GM20000 (cell line): ENCODE measurements at places on chromosomes 5 and 9.

- DNase-seq = no peak
These were observed 60.1 kb downstream of the CCDC171 start for GRCh38 chr9:15612962-15613361.

- no peak for DNase-seq
These were observed 248.1 kb downstream of the PDE4D start for GRCh38 chr5:59645380-59645779.

GRCh38 chr5:136192526-136193321 lies at the start of gene SMIM32:
SMIM32 (minus strand) TSS chr5:136193162; CDS start chr5:136192524, 638 bp downstream.
- DNase-seq = no peak

DNA sequence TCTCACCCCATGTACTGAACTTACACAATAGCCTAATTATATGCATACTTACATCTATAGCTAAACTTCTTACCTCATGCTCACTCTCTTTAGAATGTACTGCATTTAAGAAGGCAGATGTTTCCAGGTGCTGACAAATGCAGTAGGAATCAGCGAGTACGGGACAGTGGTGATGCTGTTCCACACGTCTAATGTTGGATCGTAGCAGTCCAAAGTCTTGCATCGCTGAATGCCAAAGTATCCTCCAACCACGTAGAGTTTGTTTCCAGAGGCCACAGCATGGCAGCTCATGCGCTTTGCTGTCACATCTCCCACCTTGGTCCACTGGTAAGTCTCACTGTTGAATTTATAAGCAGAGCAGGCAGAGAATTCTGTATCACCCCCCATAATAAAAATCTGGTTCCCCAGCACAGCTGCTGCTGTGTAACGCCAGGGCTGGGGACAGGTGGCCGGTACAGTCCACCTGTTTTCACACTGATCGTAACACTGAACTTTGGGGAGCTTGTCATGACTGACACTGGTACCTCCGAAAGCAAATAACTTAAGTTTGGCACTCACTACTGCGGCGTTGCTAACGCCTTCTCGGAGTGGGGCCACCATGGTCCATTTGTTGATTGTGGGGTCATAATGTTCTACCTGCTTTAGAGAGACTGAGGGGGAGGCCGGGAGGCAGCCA lies 5.8 kb downstream of the ENC1 start:
- no peak for DNase-seq

- DNase-seq = no peak
These were observed 47.6 kb downstream of the ACER2 start for GRCh38 chr9:19456426-19456825.

DNA sequence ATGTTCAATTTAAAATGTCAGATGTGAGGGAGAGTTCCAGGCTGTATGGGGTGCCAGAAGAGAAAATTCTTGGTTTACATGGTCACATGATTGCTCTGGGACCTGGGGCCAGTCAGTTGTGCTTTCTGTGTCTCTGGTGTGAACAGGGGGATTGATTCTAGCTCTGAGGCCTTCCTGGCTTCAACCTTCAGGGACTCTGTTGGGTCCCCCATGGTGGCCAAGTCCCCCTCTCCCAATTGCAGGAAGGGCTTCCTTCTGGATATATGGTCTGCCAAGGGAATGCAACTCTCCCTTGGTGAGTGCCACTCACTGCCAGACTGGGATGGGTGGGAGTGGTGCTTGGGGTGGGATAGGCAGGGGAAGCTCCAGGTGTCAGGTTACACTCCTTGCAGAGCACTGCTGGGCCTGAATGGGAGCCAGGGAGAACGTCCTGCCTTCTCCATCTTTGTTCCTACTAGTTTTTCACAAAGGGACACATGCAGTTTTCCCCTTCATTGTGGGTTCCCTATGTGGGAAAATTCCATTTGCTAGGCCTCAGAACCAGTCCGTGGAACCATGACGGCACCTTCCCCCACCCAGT lies 153.2 kb downstream of the MELK start:
- DNase-seq = no peak

DNA sequence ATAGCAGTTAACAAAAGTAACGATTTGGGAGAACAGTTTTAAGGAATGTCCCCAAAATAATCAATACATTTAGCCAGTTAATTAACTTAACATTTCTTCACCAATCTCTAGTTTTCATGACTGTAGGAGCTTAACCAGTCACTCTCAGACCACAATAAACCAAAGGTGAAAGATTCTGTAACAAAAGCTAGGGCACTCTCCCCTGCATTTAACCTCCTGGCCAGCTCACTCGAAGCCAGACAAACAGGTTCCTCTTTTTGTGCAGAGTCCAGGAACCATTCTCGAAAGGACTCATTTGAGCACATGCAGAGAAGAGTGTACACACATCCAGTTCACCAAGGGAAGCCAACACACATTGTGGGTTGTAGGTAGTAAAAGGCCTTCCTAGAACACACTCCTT lies 6.5 kb downstream of the IL7R start:
- no peak for DNase-seq

DNA sequence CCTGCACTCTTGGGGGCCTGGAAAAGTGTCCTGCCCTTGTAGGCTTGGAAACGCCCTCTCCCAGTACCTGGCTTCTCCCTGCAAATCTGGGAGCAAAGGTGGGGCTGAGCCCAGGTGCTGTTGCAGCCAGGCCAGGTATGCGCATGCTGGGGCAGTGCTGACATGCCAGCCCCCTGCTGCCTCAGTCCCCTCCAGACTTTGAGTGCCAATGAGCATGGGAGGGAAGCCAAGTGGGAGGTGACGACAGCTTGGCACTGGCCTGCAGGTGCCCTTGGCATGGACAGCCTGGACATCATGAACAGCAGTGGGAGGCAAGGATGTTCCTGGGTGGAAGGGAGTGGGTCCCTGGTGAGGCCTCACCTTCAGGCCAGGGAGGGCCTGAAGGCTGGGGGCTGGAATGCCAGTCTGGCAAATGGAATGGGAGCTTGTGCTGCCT lies 1494.4 kb upstream of the NUDT12 start:
- DNase-seq = no peak

GRCh38 chr5:31664566-31664965 lies 25.6 kb downstream of the PDZD2 start:
- no peak for DNase-seq

- DNase-seq = no peak
These were observed 13.2 kb downstream of the ZCCHC9 start for GRCh38 chr5:81314581-81314980.

- DNase-seq = no peak
These were observed 1.7 kb upstream of the POMT1 start for GRCh38 chr9:131500939-131501541.

- DNase-seq = no peak
These were observed 179.5 kb downstream of the ARHGEF28 start for GRCh38 chr5:73805449-73805848.

- no peak for DNase-seq
These were observed 23.8 kb downstream of the NPR3 start for GRCh38 chr5:32734827-32735378.

GRCh38 chr9:36092509-36093215 lies 43.9 kb upstream of the GLIPR2 start:
- peak; percentile 71 for DNase-seq

GRCh38 chr9:119273984-119274665 lies 95.1 kb downstream of the BRINP1 start:
- no peak for DNase-seq

DNA sequence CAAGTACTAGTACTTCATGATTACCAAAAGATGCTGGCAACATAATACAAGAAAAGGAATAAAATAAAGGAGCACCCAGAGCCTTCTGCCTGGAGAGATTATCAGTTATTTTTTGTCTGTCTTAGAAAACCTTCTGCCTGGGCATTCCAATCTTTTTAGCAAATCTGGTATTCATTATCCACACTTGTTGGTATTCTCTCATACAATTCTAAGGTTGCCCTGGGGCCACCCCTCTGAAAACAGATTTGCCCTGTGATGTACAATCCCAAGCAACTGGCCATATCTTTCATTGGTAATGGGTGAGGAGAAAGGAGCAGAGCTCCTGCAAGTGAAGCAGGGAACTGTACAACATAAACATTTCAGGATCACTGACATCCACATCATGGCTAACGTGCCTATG lies 47.8 kb downstream of the WDR41 start:
- DNase-seq = no peak

DNA sequence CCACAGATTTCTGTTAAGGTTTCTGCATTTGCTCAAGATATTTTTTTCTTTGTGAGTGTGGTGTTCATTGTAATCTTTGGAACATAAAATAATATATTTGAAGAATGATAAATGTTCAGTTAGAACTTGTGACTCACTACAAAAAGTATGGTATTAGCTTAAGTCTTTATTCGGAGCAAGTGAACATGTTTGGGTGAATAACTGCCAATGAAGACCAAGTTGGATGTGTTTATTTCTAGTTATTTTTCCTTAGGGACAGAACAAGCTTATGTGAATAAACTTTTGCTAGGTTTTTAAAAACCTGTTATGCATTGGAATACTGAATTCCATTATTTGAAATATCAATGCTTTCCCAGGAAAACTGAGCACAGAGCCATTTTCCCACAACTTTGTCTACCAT lies 418.6 kb downstream of the SLCO4C1 start:
- DNase-seq = no peak

GRCh38 chr5:82562696-82563240 lies 284.6 kb upstream of the RPS23 start:
- DNase-seq = no peak

GRCh38 chr5:1930501-1930879 lies 47.8 kb upstream of the IRX4 start:
- DNase-seq = peak; percentile 45

DNA sequence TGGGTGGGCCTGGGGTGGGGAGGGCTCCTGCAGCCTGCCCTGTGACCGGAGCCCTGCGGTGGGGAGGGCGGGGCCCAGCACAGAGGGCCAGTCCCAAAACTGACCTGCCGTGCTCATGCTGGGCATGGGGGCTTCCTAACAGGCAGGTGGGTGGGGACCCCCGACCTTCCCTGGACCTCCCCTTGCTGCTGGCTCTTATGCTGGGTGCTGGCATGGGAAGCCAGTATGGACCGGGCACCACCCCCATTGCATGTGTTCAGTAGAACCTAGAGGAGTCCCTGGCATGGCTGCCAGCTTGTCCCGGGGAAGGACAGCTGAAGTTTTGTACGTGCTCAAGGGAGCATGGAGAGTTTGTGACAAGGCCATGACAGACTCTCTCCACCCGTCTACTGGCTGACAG lies 37.1 kb downstream of the WNK2 start:
- DNase-seq = no peak

GRCh38 chr5:4868140-4868735 lies 271.9 kb upstream of the ADAMTS16 start:
- peak; percentile 73 for DNase-seq

DNA sequence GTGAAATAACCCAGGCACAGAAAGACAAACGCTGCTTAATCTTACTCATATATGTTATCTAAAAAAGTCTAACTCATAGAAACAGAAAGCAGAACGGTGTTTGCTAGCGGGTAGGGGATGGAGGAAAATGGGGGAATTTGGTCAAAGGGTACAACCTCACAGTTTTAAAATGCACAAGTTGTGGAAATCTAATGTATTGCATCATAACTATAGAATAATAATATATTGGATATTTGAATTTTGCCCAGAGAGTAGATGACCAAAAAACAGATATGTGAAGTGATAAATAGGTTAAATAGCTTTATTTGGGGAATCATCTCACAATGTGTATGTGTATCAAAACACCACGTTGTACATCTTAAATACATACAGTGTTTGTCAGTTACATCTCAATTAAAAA lies 22.3 kb upstream of the OSMR start:
- no peak for DNase-seq

DNA sequence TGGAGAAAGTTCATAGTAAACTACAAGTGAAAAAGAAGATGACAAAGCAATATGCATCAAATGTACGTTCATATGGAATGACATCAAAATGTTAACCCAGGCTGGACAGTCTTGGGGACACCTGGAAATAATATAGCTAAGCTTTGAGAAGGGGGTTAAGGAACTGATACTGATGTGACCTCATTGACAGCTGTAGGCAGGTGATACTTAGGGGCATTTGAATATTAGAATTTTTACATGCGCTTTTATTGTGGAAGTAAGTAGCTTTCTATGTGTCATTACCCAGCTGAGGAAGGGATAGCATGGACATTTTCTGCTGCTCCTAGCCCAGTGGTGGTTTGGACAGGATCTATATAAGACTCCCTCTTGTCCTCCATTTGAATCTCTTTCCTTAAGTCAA lies 299.7 kb downstream of the CWC27 start:
- DNase-seq = no peak

GRCh38 chr9:123640792-123641222 lies 284.8 kb downstream of the CRB2 start:
- peak; percentile 17 for DNase-seq

GRCh38 chr9:91824601-91825305 lies 125.3 kb downstream of the ROR2 start:
- DNase-seq = no peak

DNA sequence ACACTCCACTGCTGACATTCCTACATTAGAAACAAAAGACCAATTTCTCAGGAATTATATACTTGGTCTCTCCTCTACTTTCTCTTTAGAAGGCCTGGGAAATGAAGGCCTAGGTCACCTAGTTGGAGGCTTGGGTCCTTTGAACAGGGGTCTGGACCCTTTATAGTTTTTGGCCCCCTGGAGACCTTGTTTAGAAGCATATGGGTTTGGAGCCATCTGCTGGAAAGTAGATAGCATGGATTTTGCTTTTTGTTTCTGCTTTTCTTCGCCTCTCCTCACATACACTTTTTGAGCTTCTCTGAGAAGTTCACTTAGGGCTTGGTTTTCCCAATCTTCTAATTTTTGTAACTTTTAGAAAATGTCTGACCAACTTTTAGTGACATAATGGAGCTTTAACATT lies 67.1 kb upstream of the CDK20 start:
- DNase-seq = no peak

DNA sequence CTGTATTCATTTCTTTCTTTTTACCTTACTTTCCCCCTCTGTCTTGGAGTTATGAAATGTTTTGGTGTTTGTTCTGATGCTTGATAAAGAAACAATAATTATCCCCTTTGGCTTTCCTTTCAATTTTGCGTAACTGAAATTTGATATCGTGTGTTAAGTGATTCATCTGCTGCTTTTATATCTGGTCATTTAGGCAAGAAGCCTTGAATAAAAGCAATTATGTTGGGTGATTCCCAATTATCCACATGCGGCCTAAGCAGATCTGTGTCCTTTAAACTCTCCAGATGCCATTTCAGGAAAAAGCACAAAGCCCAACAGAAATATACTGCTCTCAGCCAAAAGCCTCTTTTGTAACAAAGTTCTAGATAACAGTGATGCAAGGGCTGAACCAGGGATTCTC lies 92.8 kb downstream of the TAF11L14 start:
- no peak for DNase-seq

DNA sequence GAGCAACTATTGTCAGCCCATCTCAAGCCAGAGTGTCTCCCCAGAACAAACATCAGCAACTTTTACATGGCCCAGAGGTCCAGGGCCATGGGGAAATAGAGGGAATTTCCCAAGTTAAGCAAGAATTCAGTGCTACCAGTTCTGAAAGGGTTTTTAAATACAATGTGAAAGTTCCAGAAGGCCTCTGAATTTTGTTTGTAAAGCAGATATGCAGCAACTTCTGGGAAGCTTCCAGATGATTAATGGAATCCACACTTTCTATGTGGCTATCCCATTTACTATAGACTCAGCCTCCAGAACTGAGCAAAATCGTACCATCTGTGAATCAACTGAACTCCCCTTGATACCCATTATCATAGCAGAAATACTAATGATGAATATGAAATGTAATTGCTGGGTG lies 93.8 kb downstream of the FEM1C start:
- peak; percentile 18 for DNase-seq

- DNase-seq = no peak
These were observed 278.8 kb downstream of the ENC1 start for GRCh38 chr5:74361406-74362358.
